ENCODE measurements at places on chromosomes 1 and 21.

GRCh38 chr1:12315146-12315545 is 85.3 kb downstream of the VPS13D start:
- no peak for DNase-seq

GRCh38 chr1:97396463-97396862 is 524.4 kb downstream of the DPYD start:
- no peak for DNase-seq

- no peak for DNase-seq
These were observed 306.2 kb downstream of the FAM72C start for GRCh38 chr1:143665606-143666005.

DNA sequence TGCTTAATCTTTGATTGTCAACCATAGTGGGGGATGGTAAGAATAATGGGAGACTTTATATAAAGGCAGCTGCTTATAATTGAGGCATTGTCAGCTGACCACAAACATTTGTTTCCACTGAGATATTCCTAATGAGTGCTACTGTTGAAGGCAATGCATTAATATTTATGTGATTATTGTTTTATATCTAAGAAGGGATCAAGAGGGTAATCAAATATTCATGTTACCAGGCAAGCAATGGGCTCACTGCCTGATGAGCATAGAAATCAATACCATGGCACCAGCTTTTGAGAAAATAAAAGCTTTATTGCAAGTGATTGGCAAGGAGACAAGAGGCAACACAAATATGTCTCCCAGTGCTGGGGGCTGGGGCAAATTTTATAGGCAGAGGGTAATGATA is 706.7 kb upstream of the ADAMTS5 start:
- DNase-seq, result no peak

- no peak for DNase-seq
These were observed 237.9 kb upstream of the PBX1 start for GRCh38 chr1:164320790-164321731.

- no peak for DNase-seq
These were observed 578 bp upstream of the TRIM62 start for GRCh38 chr1:33182401-33182841.

DNA sequence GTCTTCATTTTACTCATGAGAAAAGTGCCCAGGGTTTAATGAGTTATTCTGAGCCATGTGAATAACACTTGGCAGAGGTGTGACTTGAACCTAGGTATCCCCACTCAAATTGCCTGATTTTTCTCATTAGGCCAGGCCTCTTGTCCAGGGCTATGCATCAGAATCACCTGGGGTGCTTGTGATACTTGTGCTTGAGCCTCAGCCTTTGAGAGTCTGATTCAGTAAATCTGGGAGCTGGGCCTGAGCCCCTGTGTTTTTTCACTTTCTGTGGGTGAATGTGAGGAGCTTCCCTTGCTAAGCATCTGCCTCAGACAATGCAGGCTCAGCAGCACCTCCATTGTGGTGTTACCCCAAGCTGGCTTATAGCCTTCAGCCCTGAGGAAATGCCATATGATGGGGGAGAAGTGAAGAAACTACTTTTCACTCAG is 127.1 kb downstream of the S1PR1 start:
- no peak for DNase-seq

DNA sequence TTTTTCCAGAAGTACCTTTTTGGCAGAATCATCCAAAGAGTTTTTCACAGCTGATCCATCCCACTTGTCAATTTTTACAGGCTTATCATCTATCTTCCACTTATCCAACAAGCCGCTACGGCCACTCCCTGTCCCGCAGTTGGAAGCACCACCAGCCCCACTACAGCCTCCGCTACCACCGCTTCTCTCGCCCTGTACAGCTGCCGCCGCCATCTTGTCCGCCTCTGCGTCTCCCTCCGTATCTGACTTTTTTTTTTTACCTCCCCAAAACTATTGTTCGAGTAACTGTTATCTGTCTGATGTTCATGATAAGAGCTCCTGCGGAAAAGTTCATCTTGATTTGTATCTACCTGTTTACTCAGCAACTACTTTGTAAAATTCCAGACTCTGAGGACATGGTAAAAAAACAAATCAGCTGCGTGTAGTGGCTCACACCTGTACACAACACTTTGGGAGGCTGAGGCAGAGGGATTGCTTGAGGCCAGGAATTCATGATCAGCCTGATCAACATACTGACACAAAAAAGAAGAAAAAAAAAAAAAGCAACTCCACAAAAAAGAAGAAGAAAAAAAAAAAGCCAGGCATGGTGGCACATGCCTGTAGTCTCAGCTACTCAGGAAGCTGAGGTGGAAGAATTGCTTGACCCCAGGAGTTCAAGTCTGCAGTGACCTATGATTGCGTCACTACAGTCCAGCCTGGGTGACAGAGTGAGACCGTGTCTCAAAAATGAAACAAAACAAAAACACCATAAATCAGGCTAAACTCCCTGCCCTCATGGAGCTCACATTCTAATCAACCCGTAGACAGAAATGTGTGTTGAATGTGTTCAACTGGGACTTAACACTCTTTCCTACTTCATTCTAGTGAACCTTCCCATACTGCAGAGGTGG is 8.0 kb upstream of the EYA3 start:
- DNase-seq, result no peak

DNA sequence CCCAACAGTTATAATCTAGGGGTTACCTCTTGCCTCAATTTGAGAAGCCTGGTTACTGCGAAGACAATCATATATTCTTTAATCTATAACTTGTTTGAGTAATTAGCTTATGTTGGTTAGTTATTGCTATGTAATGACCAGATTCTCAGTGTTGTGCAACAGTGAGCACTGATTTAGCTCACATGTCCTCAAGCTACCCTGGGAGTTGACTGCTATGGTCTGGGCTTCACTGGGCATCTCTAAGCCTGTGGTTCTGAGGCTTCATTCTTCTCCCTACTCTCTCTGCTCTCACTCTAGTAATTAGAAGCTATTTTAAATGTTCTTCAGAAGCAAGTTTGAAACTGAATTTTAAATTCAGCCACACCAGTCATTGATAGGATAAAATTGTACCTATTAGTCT is 371.8 kb downstream of the PBX1 start:
- DNase-seq, result no peak
